Keratinocyte (primary cell): ENCODE measurements at places on chromosomes 12 and 14.

GRCh38 chr12:69991690-69992288 is 166.8 kb downstream of the MYRFL start:
- DNase-seq: no peak

- DNase-seq: no peak
These were observed 156.8 kb downstream of the GLT1D1 start for GRCh38 chr12:129009833-129010622.

DNA sequence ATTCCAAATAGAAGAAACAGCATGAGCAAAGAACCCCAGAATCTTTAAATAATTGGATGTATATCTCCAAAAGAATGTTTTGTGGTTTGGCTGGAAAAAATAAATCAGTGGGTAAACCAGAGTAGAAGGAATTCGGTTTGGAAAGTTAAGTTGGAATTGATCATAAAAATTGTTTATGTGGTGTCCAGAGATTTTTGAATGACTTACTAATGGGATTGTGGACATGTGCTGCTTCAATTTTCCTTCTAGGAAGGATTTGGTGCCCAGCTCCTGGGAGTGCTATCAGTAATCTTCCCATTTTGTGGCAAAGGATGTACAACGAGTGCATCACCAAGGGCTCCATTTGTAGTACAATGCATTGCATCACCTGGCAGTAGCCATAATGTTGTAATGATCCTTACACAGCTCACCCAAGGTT is 224.8 kb downstream of the SLC16A7 start:
- no peak for DNase-seq

- DNase-seq: no peak
These were observed 16.1 kb downstream of the PPM1A start for GRCh38 chr14:60265163-60265562.

DNA sequence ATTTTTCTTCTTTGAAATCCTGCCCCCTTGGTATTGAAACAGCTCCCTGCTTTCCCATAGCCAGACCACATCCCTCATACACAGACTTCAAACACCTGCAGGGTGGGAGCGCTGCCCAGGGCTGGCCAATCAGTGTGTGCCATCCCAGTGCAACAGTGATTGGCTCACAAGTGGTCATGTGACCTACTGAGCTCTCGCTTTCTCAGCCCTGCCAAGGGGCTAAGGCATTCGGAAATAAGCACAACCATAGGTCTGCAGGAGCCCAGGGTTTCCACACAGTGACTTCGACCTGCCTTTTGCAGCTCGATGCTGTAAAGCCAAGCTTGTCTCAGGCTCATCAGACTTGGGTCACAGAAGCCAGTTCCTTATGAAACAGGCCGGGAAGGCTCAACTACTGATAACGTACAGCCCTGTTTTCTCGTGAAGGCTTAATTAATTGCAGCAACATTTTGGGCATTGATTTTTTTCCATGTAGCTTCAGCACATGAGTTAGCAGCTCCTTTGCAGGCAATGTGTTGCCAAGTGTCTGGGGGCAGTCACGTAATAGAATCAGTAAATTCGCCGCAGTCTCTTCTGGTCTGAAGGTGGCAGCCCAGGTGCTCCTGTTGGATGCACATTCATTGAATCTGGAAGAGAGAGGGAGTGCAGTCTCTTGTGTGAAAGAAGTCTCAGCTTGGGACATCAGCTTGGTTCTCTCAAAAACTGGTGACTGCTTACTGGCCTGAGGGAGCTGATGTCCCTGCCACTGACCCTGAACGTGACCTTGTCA is 1091.8 kb downstream of the AACS start:
- DNase-seq: no peak

GRCh38 chr14:60723116-60723906 is 840 bp downstream of the SIX4 start:
- no peak for DNase-seq

GRCh38 chr12:116672842-116673516 is 64.9 kb downstream of the SPRING1 start:
- DNase-seq: no peak

GRCh38 chr12:27898022-27898421 is 74.5 kb downstream of the PTHLH start:
- no peak for DNase-seq

- DNase-seq: no peak
These were observed 17.8 kb downstream of the OLR1 start for GRCh38 chr12:10154145-10154496.

GRCh38 chr12:90102957-90103652 is 394.5 kb upstream of the ATP2B1 start:
- no peak for DNase-seq

- no peak for DNase-seq
These were observed 194.8 kb downstream of the CAPZA3 start for GRCh38 chr12:18932715-18933114.

DNA sequence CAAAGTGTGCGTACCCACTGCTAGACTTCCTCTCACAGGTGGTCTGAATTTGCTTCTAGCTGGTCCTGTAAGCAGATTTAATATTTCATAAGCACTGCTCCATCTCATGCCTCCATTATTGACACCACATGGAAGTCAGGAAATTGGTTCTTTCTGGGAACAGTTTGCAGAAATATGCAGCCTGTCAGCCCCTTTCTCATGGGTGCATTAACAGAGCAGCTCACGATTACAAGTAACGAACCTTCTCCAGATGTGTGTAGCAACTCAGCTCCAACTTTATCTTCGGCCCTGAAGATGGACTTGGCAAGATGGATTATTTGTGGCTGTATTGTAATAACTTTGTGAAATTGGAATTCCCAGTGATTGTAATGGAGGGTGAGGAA is 214.5 kb upstream of the DDHD1 start:
- DNase-seq: no peak

DNA sequence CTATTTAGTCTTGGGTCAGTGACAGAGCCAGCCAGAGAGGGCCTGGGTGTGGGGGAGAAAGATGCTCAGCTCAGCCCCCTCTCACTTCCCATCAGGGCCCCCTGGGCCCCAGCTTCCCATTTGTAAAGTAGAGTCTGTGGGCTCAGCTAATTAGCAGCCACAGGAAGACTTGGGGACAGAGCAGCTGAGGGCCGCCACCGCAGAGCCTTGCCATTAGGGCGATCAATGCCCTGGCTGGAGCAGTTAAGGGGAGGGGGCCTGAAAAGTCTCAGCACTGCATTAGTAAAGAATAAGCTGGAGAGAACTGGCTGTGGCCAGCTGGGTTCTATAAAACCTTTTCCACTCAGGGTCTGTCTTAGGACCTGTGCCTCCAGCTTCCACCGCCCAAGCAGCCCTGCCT is 2.7 kb downstream of the PLEKHD1 start:
- DNase-seq: no peak

DNA sequence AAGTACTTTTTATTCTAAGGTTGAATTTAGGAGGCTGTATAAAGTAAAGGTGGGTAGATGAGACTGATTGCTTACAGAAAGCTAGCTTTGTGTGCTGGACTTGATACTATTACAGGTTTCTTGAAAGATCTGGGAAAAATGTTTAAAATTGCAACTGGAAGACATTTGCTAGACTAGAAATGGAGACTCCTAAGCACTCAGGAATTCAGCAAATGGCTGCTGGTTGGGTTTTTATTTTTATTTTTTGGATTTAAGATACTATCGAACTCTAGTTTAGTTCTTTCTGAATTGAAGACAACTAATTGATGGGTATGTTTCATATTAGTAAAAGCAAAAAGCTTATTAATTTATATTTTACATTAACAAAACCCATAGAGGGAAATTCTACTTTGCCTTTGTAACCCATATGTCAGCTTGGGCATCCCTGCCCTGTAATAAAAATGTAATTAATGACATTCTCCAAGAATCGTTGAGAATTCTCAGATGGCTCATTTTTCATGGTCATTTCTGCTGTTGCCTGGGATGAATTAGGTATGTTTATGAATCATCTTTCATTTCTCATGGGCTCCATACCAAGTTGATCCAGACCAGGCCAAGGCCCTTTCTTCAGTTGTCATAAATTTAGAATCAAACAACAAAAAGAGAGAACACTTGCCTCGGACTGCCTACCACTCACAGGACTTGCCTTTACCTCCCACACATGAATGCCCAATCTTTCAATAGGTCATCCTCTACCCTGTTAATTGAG is 102.1 kb downstream of the ERGIC2 start:
- no peak for DNase-seq

- DNase-seq: no peak
These were observed 44.0 kb downstream of the ACACB start for GRCh38 chr12:109160433-109160832.

DNA sequence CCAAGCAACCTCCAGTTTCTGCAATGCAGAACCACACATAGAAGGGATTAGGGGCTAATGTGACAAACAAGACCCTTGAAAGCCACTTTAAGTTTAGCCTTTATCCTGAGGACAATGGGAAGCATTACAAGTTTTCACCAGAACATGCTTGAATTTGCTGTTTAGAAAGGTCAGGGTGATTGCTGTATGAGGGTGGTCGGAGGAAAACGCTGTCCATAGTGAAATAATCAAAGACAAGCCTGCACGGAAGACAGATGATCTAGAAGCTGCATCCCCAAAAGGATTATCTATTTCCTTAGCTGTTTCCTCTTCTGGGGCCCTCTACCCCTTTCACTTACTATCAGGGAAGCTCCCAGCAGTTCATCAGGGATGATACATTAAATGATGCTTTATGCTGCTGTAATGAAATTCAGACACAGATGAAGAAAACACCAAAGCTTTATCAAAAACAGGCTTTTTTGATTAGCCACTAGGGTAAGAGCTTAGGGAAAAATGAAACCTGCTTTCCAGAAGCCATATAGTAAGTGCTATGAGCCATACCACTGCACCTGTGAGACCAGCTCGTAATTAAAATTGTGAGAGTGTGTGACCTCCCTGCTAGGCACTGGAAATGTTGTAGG is 6.5 kb downstream of the HAL start:
- no peak for DNase-seq

DNA sequence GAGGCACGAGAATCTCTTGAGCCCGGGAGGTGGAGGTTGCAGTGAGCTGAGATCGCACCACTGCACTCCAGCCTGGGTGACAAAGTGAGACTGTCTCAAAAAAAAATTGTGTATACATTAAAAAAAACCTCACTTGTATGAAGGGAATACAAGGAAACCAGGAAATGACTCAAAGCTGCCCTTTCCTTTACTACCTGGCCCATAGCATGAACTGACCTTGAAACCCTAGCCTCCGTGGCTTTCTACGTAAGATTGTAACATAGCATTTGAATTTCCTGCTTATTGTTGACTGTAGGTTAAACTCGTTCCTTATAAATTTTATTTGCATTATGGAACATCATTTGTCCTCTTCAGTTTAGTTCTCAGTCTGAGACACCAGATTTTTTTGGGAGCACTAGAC is 9.1 kb upstream of the DDX47 start:
- no peak for DNase-seq

DNA sequence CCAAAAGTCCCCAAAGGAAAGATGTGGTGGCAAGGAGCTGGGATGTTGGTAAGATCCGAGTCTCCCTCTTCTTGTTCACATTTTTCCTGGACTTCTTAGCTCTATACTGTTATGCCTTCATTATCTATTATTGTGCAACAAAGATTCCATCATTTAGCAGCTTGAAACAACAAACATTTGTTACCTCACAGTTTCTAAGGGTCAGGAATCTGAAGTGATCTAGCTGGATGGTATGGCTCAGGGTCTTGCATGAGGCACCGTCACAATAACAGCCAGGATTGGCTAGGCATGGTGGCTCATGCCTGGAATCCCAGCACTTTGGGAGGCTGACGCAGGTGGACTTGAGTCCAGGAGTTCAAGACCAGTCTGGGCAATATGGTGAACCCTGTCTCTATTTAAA is 51.1 kb upstream of the KRAS start:
- no peak for DNase-seq

DNA sequence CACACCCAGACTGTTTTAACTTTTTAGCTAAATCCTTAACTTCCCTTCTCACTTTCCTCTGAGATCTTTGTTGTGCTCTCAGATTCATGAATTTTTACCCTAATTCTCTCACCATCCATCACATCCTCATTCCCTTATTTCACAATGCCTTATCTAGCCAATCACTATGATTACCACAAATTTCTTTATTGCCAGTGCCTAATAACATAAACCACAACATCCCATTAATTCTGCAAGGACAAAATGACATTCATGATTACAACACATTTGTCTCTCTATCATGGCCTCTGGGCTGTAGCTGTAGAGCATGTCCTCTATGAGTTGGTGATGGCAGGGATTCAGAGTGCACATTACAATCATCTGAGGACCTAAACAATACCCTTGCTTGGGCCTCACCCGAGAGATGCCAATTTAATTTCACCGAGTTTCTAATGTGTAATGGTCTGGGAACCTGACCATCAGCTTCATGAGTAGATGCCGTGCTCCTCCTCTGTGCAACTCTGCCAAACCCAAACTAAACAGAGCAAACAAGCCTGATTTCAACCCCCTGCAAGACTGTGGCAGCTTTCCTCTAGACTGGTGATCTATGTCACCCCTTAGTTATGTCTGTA is 99.3 kb downstream of the SPTSSA start:
- DNase-seq: no peak

DNA sequence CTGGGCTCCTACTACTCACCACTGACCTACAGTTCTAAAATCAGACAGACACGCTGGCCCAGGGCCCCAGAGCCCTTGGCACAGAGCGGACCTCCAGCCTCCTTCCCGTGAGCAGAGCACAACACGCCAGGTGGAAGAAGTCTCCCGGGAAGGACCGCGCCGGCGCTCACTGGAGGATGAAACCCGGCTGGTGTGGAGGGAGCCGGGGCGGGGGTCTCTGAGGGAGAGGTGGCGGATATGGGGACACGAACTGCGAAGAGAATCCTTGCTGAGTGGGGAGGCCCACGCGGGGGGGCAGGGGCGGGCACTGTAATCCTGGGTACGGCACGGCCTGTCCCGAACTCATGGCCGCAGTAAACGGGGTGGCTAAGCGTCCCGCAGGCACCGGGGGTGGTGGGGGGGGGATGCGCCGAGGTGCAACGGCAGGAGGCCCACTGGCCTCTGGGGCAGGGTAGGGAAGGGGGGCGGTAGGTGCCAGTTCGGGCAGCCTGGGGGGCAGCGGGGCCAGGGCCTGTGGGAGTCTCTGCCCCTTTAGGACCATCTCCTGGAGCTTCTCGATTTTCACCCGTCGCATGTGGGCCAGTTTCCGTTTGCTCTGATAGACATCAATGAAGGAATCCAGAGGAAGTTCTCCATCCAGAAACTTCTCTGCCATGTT is 28.8 kb downstream of the VPS37B start:
- DNase-seq: no peak

GRCh38 chr12:92482599-92482998 is 220.2 kb upstream of the PLEKHG7 start:
- DNase-seq: no peak

DNA sequence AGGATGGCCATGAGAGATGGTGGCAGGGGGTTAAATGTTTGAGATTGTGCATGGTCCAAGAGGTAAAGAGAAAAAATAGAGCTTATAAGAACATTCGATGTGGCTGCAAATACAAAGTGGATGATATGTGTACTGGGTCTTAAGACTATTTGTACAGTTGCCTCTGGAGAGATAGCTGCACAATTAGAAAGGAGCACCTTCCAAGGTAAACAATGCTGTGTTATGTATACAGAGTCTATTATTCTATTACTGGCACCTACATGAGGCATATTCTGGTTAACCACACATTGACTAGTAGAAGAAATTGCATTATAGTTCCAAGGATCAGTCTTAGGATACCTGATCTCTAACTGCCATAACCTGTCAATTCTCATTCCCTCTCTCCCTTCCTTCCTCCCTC is 238.0 kb upstream of the FOXN3 start:
- DNase-seq: no peak

- no peak for DNase-seq
These were observed 198.5 kb upstream of the PPFIA2 start for GRCh38 chr12:81957631-81958030.

- no peak for DNase-seq
These were observed 17.1 kb upstream of the OR4K17 start for GRCh38 chr14:20093442-20093841.
